Testis (tissue), 5 donors: ENCODE measurements at places on chromosomes 1 and 21. TPM values are rescaled to one million over a fixed set of nuclear protein-coding genes. Genes with fewer than 3 reads are reported as not detected.

- no peak for DNase-seq
These were observed 66.5 kb upstream of the CAMK1G start for GRCh38 chr1:209516771-209517680.

GRCh38 chr1:163291461-163291860, 30.3 kb upstream of the NUF2 start:
- no peak for DNase-seq

DNA sequence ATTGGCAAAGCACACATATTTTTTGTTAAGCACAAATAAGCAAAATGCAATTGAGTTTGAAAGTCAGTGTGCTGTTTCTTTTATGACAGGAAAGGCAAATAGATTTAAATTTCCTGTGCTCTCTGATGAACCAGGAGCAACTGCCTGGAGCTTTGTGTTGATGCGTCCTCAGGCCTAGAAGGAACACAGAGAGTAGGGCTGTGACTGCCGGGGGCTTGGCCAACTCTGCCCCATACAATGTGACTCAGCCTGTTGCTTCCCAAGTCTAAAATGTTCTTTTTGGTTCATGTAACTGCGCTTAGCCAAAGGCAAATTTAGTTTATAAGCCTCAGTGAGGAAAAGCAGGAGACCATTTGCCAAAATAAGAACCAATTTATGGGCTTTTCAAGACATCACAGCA, 37.5 kb downstream of the TOR1AIP2 start:
- DNase-seq: peak; percentile 56

DNA sequence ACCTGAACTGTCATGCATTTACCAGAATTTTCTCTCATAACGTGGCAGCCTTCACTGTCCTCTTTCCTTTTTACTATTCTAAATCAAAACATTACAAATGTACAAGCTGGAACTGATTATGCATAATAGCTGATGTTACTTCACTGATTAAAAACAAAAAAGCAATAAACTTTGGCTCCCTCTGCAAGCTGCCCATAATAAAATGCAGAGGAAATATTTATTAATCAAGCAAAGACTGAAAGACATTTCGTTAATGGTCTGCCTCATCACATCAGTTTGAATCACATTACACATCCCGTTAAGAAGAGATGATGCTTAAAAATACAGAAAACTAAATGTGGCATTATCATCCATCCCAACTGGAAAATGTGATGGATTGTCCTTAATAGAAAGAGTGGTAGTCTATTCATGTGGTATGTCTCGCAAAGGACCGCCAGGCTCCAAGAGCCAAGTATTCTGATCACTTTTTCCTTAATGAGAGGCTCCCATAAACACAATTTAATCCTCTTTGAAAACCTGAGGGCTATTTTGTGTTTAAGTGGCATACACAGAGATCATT, 225.3 kb downstream of the RGS7 start:
- no peak for DNase-seq

POU3F1 gene
- total RNA-seq: 6.8 TPM

SPOCD1 gene
- 32.0 TPM for total RNA-seq

RSPH1 gene
- 10.4 TPM for total RNA-seq
